ENCODE measurements at places on chromosomes 2 and 18.

DNA sequence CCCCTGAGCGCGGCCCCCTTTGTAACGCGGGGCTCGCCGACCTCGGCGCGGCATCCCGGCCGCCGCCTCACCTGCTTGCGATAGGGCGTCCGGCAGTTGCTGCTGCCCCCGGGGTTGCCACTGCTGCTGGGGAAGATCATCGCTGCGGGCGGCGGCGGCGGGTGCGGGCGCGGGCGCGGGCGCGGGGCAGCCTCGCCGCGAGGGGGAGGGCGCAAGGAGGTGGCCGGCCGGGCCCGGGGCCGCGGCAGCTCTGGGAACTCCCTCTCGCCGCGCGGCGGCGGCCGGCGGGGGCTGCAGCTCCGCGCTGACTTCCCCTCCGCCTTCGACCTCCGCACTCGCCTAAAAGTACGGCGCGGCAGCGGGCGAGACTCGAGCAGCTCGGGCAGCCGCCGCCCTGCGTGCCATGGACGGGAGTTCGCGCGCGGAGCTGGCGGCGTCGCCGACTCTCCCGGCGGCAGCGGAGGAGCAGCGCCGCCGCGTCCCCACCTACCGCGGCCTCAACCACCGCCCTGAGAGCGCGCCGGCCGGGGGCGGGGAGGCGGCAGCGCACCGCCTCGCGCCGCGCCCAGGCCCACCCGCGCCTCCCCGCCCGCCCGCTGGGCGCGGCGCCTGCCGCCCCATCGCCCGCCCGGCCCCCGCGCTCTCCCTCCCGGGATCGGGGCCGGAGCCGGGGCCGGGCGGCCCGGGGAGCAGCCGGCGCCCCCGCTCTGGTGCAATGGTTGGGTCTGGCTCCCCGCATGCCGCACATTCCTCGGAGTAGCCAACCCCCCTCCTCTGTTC is 86.0 kb downstream of the RBMS1 start:
- no peak for DNase-seq

- DNase-seq: no peak
Observed at GRCh38 chr18:48915626-48916425, 34.9 kb downstream of the SMAD7 start.

DNA sequence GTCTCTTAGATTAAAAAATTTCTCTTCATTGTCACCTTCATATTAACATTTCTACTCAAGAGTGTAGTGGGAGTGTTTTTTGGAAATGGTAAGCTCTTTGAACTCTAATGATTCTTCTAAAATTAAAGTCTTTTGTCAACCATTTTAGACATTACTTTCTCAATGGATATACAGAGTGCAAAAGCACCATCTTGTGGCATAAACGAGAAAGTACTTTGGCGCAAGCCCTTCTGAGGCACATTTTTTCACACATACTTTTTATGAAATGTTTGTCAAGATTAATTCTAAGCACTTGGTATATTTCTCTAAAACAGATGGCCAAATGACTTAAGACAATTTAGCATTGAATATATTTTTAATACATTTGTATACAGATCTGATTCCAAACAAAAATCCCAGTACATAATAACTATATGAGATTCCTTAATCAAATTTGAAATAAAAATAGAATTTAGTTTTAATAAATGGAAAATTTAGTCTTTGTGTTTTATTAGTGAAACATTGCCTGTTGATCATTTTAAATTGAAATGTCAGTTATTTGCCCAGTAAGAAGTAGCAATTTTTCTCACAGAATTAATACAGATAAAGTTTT is 63.3 kb upstream of the GALNT5 start:
- DNase-seq: peak; percentile 23

DNA sequence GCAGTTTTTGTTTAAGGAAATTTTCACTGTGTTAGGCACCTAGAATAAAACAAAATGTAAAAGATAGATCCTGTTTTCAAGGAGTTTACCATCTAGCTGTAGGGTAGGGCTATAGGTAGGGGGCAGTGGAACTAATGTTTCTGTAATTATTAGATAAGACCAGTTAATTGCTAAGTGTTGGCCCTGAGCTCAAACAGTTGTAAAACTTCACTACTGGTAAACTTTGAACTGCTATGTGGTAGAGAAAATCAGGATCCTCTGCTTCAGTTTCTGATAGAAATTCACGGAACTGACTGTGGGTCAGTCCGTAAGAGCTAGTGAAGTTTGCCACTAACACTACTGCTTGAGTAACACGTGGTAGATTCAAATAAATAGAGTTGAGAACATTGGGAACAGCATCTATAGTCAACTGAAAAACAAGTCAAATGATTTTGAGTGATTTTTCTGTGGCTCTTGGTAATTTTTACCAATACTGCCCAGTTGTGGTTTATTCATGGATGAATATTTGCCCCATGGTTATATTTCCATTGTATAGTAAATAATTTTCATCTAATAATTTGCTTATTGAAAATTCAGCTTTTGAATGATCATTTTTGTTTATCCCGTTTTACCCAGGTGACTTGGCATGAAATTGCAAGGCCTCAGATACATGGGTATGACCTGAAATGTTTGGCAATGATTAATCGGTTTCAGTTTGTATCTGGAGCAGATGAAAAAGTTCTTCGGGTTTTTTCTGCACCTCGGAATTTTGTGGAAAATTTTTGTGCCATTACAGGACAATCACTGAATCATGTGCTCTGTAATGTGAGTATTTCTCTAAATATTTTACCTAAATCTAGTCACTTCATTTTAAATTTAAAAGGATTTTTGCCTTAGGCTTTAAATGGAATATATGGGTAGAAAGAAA is 26.4 kb downstream of the ELP2 start:
- DNase-seq: no peak

GRCh38 chr2:28399289-28399688 is 6.6 kb downstream of the FOSL2 start:
- no peak for DNase-seq

DNA sequence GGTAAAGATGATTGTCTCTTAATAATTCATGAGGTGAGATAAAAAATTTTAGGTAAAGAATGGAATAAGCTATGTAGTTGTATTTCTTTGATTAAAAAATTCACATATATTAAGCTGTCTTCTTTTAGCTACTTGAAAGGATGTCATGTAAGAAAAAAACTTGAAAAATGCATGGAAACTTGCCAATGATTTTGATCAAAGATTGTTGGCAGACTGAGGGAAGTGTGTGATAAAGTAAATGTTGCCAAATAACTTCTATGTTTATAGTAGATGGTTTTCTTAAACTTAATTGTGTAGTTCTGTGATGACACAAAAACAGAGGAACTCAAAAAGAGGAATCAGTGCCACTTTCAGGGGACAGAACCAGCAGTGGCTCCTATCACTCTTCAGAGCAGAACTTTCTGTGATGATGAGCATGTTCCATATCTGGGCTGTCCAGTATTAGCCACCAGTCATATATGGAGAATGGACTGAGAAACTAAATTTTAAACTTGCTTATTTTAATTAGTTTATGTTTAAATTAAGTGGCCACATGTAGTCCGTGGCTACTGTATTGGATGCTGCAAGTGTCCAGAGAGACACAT is 51.9 kb upstream of the SLC38A11 start:
- no peak for DNase-seq

GRCh38 chr2:135931776-135932443 is 53.5 kb downstream of the DARS1 start:
- no peak for DNase-seq

GRCh38 chr2:68643011-68643873 is at the start of gene PROKR1:
TSS of gene PROKR1 (plus strand) at chr2:68643579. CDS start at chr2:68645822, 2,243 bp downstream.
- no peak for DNase-seq

- peak; percentile 46 for DNase-seq
Observed at GRCh38 chr2:165239230-165239629, at the start of gene SCN2A. TSS of gene SCN2A (plus strand) at chr2:165239414. CDS start at chr2:165295824, 56,410 bp downstream.
